ENCODE measurements at places on chromosomes 5 and 9.
A peak's percentile ranks its signal among the peaks of the same experiment; 100 is the strongest.

GRCh38 chr9:87127978-87128614 is 180.8 kb upstream of the GAS1 start:
- DNase-seq, result no peak

DNA sequence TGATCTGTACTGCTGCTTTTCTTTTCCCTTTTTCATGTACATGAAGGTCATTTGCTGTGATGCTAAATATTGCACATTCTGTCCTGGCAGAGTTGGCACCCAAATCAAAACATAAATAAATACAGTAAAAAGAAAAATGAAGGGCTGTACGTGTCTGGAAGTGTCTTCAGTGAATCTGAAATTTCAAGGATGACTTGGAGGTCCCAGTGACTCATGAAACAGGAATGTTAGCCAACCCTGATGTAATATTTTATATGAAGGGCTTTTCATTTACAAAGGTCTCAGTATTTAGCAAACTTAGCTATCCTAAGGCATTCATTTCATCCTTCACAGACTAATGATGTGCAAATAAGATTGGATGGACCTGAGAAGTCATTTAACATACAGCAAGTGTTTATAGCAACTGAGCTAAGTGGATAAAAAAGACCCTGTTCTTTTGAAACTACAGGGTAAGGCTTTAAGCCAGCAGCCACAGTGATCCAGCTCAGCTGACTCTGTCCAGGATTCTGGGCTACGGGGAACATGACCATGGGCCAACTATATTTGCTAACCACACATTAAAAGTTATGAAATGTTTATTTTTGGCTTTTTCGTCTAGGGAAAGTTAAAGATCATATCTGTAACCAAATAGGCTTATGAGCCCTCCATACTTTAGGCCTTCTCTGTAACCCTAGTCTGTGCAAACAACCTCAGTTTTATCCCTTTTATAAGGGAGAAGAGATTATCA is 104.0 kb upstream of the DMRTA1 start:
- no peak for DNase-seq

DNA sequence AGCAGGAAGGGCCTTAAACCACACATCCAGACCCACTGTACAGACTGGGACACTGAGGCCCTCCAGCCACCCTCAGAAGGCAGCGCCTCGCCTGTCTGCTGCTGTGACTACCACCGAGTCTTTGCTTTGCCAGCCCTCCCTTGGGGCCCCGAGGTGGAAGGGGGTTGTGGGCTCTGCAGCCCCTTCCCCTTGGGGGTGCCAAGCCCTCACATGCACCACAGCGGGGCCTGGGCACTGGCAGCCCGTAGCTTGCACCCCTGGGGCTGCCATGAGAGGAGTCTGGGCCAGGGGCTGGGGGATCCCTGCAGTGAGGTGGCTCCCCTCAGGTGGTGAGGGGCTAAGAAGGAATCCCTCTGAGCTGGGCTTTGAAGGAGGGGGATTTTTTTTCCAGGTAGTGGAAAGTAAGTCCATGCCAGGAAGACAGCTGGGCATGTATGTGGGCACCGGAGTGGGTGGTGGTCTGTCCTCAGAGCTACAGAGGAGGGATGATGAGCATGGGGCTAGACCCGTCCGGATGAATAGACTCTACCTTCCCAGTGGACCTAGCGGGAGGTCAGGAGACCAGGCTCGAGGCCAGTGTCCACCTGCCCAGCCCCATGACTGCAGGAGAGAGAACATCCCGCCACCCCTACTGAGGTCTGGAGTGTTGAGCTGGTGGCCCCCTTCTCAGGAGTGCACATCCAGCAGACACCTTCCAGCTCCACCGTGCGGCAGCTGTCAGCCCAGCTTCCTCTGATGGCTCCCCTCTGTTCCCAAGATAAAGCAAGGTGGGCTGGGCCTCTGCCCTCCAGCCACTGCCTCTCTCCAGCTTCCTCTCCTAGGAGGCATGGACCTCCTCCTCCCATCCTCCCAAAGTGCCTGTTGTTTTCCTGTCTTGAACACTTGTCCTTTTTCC is 15.9 kb downstream of the FLT4 start:
- DNase-seq, result no peak

- DNase-seq, result no peak
These were observed 1356.2 kb downstream of the MAT2B start for GRCh38 chr5:164861610-164862009.

GRCh38 chr5:79961716-79962574 is 29.1 kb downstream of the MTX3 start:
- DNase-seq, result no peak

- no peak for DNase-seq
These were observed 97.6 kb downstream of the SEMA6A start for GRCh38 chr5:116476897-116477537.

DNA sequence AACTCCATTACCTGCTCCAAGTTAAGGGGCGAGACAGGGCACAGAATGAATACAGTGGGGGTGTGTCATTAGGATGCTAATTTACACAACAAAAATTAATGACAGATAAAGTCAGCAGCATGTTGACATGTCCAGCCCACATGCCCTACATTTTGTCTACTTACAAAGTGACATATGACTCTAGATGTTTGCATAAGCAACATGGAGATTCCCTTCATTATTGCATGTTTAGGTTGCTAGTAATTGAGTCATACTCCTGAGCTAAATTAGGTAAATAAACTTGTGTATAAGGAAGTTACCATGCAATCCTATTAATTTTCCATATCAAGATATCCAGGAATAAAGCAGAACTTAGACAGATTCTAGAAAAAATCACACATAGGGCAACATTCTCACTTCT is 232.2 kb downstream of the PDE4D start:
- DNase-seq, result no peak

- no peak for DNase-seq
These were observed 3.3 kb upstream of the SLC6A3 start for GRCh38 chr5:1448511-1449011.

DNA sequence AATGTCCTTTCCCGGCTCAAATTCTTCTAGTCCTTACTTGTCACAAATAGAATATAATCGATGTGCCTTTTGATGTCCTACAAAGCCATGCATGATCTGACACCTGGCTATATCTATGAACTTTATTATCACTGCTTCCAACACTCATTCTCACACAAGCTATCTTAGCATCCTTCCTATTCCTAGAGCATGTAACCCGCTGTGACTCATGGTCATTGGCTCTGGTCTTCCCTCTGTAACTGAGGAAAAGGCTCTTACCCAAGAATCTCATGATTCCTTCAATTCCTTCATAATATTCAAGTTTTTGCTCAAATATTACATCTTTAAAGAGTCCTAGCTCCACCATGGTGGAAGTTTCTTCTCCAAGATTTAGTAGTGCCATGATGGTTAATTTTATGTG is 480.0 kb upstream of the PAPPA start:
- DNase-seq, result no peak

GRCh38 chr5:139012176-139012575 is 137.0 kb upstream of the LRRTM2 start:
- DNase-seq, result no peak

GRCh38 chr5:168529374-168530234 is 499 bp downstream of the FBLL1 start:
- DNase-seq, result no peak

DNA sequence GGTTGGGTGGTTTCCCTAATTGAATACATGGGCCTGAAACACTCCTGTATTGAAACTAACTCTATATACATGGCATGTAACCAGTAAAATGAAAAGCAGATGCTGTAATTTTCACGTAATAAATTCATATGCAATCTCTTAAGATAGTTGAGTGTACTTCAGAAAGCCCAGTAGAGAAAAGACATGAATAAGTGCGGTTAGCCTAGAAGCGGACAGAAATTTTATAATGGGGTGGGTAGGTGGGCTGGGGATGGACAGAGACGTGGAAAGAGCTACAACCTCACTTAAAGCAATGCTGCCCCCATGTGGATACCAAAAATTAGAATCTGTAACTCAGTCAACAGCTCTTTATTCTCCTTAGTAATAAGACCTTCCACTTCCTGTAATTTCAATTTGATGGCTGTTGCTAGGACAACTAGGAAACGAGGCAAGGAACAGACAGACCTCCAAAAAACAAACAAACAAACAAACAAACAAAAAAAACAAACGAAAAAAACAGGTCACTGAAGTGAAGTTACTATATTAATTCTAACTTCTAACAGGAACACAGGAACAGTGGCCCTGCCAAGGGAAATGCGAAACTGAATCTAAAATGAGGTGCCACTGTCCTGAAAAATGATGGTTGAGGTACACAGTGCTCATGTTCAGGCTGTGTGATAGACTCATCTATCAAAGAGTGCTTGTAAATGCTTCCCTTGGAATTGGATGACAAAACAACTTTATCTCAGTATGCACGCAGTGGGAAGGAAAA is 103.4 kb upstream of the GNA14 start:
- peak; percentile 55 for DNase-seq

DNA sequence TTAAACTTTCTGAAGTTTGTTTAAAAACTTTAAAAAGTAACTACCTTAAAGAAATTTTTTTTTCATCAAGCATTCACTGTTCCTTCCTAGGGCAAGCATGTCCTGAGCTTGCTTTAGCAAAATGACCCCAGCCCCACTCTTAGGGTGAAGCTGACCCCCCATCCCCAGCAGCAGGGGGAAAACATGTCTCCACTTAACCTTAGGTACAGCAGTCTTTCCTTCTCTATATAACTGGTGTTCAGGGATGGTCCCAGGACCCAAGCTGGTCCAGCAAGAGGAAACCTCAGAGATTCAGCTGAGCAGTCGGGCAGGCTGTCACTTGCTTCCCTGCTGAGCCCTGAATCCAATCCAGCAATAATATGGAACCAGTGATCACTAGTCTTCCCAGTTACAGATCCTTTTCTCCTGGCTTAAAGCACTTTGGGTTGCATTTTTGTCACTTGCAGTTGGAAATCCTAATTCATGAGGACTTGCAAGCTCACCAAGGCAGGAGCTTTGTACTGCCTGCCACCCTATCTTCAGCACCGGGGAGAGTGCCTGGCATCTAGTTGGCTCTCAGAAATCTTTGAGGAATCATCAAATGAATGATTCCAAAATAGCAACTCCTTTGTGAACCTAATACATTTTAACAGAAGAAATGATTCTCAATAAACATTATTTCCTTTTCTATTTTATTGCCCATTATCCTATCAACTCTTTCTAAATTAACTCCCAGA is 91.2 kb downstream of the FSTL4 start:
- no peak for DNase-seq

- DNase-seq, result no peak
These were observed 30.5 kb upstream of the ERBIN start for GRCh38 chr5:65895891-65896290.

- DNase-seq, result peak; percentile 97
These were observed 17.4 kb downstream of the CDC42SE2 start for GRCh38 chr5:131281133-131281867.

GRCh38 chr5:124056991-124057723 is 545.2 kb downstream of the CSNK1G3 start:
- DNase-seq, result no peak

DNA sequence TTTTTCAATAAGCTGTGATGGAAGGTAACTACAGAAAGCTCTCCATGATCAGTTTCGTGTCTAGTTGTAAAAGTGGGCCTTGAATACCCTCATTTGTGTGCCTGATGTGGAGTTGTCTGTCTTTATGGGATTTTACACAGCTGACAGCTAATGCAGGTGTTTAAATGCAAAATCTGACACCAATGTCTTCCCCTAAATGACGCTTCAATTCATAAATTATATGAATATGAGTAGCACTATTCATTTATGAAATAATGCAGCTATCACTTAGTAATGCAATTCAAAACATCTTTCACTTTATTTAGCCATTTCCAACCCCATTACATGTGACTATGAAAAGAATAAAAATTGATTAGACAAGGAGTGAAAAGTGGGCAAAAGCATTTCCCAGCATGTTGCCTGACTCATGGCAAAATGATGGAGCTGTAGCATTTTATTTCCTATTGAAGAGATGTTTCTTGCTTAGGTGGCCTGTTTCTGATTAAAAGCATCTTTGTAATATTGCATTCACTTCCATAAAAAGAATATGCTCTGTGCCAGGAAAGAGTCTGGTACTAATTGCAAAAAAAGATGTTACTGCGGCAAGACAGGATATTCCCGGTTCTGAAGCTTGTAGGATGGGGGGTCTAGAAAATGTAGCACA is 116.7 kb upstream of the HAPLN1 start:
- DNase-seq, result no peak

- no peak for DNase-seq
These were observed 24.1 kb upstream of the FLT4 start for GRCh38 chr5:180673371-180674089.

GRCh38 chr5:156685481-156685880 is 164.6 kb upstream of the PPP1R2B start:
- no peak for DNase-seq

- DNase-seq, result no peak
These were observed 158.6 kb upstream of the ARRDC3 start for GRCh38 chr5:91541696-91542095.

DNA sequence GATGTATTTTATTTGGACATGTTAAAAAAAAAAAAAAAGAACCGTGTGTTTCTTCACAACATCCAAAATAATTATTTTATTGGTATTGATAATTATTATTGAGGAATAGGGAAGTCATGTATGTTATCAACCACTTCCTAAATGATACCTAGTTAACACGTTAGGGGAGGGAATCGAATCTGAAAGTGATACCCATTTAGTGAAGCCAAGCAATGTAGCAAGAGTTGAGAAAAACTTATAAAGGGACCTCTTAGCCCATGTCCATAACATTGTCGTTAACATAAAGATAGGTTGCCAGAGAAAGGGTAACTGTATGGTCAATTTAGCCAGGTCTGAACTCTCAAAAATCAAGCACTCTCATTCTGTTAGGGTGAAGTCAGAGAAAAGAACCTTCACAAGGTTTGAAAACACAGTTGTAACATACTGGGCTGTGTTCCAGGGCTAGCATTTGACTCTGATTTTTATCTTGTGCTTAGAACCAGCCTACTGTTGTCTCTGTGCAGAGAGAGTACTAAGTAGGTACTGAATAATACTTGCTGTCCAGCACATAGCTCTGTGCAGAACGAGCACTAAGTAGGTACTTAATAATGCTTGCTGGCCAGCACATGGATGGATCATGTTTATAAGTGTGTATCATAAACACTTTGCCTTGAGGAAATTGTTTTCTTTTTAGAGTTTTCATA is 60.4 kb downstream of the GHR start:
- DNase-seq, result no peak

- no peak for DNase-seq
These were observed 506.6 kb upstream of the MPDZ start for GRCh38 chr9:13786131-13786530.

- no peak for DNase-seq
These were observed 180.2 kb downstream of the AUH start for GRCh38 chr9:91181541-91181940.

GRCh38 chr5:39175273-39175955 is 43.9 kb downstream of the FYB1 start:
- no peak for DNase-seq

DNA sequence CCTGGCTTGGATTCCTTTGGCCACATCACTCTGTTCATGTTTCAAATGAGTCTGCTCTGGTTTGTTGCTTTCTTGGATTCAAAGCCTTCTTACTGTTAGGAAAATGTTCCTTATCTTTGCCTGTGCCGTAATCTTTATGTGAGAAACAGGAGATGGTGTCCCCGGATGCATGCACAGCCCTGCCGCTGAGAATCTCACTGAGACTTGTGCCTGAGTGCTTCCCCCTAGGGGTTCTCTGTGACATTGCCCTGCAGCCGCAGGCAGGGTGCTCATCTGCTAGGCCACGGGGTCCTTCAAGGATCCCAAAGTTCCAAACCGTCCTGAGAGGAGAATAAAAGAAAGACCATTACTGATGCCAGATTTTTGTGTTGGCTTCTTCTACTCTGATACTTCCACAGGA is 81.4 kb upstream of the ANKRD55 start:
- peak; percentile 60 for DNase-seq

GRCh38 chr5:173035904-173036707 is 20.0 kb upstream of the CREBRF start:
- DNase-seq, result no peak
